ENCODE measurements at places on chromosomes 16 and 17.
A peak's percentile ranks its signal among the peaks of the same experiment; 100 is the strongest.

GRCh38 chr16:30491744-30492308, 19.3 kb downstream of the ITGAL start:
- no peak for DNase-seq

DNA sequence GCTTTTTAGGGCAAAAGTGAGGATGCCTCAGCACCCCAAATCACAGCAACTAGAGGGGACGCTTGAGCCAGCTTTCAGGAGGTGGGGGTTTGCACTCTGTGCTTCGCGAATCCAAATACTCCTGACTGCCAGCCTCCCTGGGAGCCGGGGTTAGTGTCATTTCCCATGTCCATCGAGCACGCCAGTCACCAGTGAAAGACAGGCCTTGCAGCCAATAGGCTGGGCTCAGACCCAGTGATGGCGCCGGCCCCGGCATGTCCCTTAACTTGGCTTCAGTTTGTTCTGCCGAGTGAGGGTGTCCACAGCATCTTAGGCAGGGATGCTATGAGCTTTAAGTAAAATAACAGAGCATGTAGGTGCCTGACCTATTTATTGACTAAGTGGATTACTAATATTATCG, 50.9 kb upstream of the CDC42EP4 start:
- no peak for DNase-seq

GRCh38 chr17:80252871-80253270, 7.8 kb upstream of the RNF213 start:
- peak; percentile 71 for DNase-seq

- DNase-seq = no peak
Observed at GRCh38 chr17:76121932-76122430, 18.4 kb upstream of the EXOC7 start.

DNA sequence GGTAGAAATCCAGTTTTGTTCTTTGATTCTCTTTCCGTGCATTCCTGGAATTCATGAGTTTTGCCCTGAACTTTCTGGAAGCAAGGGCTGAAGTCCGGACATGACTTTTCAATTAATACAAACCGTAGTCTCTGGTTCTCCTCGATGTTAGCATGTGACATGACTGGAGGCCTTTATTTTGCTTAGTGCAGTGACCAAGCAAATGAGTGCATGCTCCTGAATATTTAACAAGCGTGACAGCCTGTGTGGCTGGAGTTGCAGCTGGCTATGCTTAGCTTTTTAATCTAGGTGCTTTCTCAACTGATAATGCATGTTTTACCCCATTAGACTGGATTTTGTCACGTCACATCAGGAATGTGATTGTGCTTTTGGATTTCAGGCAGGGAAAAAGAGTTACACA, 302.1 kb downstream of the MAP2K6 start:
- DNase-seq = no peak

DNA sequence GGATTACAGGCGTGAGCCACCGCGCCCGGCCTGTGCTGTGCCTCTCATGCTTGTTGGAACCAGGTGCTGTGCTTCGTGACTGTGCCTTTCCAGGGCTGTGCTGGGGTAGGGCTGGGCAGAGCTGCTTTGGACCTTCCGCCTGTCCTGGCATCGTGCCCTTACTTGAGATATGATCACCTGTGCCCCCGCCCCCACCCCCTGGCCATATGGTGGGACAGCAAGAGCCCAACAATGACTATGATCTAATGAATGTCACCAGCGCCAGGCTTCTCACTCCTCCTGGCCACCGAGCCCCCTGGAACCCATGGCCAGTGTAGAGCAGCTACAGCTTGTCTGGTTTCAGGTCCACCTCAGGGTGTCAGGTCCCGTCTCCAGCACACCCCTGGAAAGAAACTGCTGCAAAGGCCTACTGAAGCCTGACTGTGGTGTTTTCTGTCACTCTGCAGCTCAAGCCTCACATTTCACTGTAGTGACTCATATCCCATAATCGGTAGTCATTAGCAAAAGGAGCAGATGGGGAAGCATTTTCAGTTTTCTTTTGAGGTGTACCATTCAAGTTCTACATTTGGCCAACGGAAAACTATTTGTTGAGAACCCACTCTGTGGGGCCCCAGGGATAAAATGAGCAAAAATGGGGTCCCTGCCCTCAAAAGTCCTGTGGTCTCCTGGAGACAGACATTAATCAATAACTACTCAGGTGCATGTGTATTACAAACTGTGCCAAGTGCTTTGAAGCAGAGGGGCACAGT, 22.1 kb downstream of the FCSK start:
- no peak for DNase-seq

DNA sequence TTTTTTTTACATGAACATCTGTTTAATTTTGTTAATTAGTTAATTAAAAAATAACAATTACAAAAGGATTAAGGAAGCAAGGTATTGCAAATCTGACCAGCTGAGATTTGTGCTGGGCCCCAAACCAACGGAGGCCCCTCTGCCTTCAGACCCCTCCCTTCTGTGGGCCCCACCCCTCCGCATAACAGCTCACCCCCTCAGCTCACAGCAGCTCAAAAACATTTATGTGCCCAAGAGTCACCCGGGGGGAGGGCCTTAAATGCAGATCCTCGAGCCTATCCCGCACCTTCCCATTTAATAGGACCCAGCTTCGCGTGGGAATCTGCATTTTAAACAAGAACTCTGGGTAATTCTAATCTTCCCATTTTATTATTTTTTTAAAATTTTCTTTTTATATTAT, 75.0 kb downstream of the MGAT5B start:
- no peak for DNase-seq

GRCh38 chr17:74744714-74745547, 3.5 kb upstream of the NHERF1 start:
- peak; percentile 79 for DNase-seq

GRCh38 chr16:86444261-86444660, 66.1 kb upstream of the FOXF1 start:
- no peak for DNase-seq

DNA sequence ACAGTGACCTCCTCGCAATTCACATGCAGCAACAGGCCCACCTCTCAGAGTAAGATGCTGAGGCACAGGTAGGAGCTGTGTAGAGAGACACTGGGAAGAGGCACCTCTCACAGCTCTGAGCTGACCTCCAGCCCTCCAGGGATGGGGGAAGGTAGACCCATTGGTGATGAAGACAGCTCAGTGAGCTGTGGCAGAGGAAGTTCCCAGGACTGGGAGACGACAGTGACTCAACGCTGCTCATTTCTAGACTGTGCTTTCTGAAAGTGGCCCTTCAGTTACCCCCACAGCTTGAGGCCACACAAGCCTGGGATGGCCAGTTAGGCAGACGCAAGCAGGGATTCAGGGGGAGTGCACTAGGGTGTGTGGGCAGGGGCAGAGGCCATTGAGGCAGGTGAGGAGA, 2073.2 kb downstream of the TP53TG3F start:
- DNase-seq = no peak

- DNase-seq = no peak
Observed at GRCh38 chr17:81885869-81886548, 5.4 kb downstream of the ALYREF start.

GRCh38 chr17:46745376-46745775, 73.1 kb downstream of the WNT3 start:
- no peak for DNase-seq

DNA sequence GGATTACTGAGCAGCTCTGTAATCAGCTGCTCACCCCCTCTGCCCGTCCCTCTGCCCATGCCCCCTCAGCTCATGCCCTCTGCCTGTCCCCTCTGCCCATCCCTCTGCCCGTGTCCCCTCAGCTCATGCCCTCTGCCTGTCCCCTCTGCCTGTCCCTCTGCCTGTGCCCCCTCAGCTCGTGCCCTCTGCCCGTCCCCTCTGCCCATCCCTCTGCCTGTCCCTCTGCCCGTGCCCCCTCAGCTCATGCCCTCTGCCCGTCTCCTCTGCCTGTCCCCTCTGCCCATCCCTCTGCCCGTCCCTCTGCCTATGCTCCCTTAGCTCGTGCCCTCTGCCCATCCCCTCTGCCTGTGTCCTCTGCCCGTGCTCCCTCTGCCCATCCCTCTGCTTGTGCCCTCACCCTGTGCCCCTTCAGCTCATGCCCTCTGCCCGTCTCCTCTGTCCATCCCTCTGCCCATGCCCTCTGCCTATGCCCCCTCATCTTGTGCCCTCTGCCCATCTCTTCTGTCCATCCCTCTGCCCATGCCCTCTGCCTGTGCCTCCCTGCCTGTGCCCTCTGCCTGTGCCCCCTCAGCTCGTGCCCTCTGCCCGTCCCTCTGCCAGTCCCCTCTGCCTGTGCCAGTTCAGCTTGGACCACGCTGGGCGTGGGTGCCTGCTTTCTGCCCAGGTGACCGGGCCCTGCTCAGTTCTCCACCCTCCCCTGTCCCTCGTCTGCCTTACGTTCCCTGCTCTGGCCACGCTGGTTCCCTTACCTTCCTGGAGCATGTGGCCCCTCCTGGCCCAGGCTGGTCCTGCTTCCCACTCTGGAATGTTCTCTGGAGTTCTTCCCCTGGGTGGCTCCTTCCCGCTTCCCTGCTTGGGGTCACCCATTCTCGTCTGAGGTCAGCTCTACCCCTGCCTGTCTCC, 97.6 kb downstream of the NPIPB11 start:
- no peak for DNase-seq

DNA sequence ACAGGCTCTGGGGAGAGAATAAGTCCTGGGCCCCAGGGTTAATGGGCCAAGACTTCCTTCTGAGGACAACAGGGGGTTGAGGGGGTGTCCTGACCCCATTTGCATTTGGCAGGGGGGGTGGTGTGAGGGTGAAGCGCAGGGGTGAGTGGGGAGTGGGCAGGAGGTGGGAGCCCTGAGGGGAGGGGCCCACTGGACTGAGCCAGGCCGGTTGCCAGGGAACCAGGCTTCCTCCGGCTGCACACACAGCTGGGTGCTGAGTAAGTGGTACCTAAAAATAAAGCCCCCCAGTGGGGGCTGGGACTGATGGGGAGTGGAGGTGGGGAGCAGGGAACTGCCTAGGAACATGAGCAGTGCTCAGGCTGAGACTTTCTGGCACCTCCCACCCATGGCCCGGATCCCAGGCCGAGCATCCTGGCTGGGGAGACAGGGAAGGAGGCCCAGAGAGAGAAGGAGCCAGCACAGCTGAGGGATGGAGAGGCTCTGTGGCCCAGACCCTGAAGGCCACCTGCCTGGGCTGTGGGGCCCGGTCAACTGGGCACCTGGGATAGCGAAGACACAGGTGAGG, 7.5 kb upstream of the RASD1 start:
- DNase-seq = no peak

DNA sequence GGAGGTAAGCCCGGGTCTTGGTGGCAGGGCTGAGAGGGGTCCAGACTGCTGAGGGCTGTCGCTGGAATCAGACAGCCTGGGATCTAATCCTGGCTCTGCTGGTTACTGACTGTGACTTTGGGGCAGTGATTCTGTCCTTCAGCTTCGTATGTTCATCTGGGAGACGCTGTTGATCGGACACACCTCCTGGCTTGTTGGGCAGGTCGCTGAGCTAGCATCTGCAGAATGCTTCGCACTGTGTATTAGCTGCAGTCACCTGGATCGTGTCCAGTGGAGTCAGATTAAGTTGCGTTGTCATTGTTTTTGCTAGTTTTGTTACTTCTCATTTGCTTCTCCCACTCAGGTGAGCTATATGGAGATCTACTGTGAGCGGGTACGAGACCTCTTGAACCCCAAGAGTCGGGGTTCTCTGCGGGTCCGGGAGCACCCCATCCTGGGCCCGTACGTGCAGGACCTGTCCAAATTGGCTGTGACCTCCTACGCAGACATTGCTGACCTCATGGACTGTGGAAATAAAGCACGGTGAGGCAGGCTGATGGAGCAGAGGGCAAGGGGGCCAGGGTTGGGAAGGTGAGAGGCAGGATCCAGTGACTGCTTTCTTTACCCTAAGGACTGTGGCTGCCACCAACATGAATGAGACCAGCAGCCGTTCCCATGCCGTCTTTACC, 4.5 kb downstream of the KIF1C start:
- no peak for DNase-seq

- no peak for DNase-seq
Observed at GRCh38 chr17:2595716-2596115, 2.3 kb downstream of the PAFAH1B1 start.

GRCh38 chr16:6684076-6684673, 648.5 kb upstream of the RBFOX1 start:
- DNase-seq = no peak

- peak; percentile 31 for DNase-seq
Observed at GRCh38 chr16:56262148-56262547, 70.9 kb downstream of the GNAO1 start.

DNA sequence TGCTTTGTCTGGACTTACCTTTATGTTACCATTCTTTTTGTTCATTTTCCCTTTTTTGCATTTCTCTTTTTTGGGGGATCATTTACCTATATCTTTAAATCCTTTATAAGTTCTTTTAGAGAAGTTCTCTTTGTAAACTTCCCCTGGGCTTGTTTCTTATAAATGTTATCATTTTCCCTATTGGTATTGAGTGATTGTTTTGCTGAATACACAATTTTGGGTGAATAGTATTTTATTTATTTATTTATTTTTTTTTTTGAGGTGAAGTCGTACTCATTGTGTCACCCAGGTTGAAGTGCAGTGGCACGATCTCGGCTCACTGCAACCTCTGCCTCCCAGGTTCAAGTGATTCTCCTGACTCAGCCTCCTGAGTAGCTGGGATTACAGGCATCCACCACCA, 18.4 kb downstream of the TBX21 start:
- no peak for DNase-seq

GRCh38 chr17:43461185-43461584, 22.6 kb upstream of the DHX8 start:
- DNase-seq = no peak

DNA sequence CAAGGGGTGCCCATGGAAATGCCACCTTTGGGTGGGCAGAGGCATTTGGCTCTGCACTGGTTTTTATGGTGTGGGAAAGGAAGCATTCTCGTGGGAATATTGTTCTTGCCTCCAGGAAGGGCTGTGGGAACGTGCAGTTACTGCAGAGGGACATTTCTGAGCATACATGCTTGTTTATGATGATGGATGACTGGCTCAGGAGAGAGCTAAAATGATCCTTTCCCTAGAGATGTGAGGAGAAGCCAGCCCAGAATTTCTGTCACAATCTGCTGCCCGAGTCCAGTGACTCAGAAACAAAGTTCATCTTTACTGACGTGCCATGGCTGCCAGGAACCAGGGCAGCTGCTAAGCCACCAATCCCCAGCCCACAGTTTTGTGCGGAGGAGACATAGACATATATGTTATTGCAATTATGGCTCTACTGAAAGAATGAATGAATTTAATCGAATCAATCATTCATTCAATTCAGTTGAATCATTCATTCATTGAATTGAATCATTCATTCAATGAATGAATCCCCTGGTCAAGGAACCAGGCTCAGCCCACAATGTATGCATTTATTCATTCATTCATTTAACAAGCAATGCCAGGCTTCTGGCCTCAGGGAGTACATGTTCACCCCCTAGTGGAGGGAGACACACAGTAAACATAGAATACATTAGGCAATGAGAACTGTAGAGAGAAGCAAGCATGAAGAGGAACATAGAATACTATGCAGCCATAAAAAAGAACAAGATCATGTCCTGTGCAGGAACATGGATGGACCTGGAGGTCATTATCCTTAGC, 414.4 kb upstream of the HSBP1 start:
- no peak for DNase-seq

DNA sequence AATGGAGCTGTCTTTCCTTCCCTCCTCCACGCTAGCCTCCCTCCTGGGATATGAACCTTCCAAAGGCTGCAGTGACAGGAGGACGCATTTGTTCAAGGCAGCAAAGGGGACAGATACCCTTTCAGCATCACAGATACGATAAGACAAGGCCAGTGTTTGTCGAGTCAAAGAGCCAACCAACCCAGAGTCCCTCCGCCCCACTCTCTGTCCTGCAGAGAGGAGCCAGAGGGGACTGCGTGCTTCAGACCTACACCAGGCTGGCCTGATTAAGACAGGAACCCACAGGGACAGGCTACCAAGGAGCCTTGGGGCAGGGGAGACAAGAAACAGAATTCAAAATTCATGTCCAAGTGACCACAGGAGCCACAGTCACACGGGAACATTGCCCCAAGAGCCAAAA, 72.6 kb upstream of the CDH5 start:
- no peak for DNase-seq

GRCh38 chr16:79598348-79599181, 2.0 kb downstream of the MAF start:
- peak; percentile 39 for DNase-seq

All from activated T-helper 1 cell treated with anti-CD3 and anti-CD28 coated beads, Interleukin-2, amount 50 U/mL, for 16 hours (primary cell).